GM04504 (cell line): ENCODE measurements at places on chromosomes 16 and 17.

DNA sequence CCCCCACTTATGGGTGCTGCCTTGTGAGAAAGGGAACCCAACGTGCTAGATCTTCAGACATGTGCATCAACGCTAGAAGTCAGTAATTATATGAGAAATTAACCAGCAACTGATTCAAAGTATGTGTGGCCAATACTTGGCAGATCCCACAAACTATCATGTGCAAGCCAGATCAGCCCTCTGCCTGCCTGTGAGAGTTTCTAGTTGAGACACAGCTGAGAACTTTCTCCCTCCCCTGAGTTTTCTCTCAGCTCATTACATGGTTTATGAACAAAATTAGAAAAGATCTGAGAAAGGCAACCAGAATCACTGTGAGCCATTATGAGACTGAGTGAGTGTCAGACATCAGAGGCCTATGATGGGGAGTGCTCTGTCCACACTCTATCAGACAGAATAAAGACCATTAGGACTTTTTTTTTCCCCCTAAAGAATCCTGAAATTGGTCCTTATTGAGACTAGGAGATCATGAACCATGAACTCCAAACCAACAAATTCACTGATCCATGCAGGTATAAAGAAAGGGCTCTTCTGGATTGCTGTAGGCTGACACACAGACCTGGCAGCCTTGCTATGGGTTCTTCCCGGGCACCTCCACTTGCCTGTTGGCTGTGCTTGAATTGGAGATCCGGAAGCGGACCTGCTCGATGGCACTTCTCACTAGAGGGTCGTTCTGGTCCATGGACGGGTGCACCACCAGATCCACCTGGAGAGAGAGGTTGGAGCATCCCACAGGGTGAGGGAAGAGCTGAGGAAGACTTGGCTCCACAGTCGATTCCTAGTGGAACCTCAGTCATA lies 51.5 kb downstream of the GTF3C1 start:
- DNase-seq = no peak

DNA sequence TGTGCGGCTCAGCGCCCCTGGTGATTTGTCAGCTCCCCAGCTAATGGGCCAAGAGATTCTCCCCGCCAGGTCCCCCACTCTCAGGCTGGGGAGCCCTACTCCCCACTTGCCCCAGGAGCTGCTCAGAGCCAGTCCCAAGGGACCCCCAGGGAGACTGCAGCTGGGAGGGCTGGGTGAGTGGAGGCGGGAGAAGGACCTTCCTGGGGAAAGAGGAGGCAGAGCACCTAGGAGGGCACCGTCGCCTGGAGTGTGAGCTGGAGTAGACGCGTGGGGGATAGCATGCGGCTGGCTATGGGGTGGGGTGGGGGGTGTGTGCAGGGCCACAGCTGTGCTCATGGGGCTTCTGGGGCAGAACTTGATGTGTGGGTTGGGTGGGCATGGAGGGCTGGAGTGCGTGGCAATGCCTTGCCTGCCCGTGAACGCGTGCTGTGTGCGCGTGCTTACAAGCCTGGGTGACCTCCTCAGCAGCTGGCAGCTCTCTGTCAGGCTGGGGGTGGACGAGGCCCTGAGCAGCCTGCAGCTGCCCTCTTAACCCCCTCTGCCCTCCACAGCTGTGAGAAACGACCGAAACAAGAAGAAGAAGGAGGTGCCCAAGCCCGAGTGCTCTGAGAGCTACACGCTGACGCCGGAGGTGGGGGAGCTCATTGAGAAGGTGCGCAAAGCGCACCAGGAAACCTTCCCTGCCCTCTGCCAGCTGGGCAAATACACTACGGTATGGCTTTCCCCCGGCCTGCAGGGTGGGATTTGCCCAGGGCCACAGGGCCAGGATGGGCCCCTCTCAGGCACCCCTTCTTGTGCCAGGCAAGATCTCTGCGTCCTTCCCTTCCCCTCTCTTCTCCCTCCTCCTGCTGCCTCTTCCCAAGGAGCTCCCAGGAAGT lies 12.9 kb downstream of the GJD3 start:
- DNase-seq = no peak

DNA sequence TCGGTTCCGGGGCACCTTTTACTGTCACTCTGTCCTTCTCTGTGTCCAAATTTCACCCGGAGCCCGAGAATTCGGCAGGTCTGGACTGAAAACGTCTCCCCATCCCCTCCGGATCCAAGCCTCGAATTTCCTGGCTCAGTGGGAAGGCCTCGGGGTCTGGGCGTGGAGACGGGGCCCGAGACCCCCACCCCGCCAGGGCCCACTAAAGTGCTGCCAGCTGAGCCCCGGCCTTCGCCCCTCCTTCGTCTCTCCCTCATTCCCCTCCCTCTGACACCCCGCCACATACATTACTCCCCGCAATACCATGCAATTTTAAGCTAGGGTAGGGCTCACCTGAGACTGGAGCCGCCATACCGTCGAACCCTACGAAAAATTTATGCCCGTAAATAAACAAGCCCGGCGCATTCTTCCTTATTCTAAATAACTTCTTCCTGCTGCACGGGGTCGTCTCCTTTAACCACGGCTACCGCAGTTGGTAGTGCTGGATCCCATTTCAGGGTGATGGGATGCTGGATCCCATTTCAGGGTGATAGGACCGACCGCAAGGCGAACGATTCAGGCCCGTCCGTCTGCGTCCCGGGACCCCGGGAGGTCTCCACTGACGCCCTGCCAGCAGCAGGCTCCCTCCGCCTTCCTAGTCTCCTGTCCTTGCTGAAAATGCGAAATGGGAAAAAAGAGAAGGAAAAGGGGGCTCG lies 4.4 kb upstream of the OR1F1 start:
- DNase-seq = no peak

DNA sequence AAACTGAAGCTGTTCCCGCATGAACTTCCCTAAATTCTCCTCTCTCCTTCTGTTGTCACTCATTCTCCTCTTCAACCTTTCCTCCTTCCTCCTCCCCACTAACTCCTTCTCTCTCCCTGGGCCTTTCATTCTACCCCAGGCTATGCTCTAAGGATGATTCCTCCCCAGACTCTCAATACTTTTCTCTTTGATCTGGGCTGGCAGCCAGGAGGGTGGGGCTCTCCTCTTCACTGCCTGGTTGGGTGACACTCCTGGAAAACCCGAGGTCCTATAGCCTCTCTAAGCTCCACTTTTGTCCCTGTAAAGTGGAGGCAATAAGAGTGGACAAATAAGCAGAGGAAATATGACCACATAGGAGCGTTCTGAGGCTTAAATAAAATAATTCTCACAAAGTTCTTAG lies 46.2 kb downstream of the HSD17B2 start:
- no peak for DNase-seq

- no peak for DNase-seq
These were observed 107.2 kb downstream of the PITPNC1 start for GRCh38 chr17:67484261-67484660.

GRCh38 chr16:1175566-1176279 lies 22.8 kb downstream of the CACNA1H start:
- DNase-seq = no peak

DNA sequence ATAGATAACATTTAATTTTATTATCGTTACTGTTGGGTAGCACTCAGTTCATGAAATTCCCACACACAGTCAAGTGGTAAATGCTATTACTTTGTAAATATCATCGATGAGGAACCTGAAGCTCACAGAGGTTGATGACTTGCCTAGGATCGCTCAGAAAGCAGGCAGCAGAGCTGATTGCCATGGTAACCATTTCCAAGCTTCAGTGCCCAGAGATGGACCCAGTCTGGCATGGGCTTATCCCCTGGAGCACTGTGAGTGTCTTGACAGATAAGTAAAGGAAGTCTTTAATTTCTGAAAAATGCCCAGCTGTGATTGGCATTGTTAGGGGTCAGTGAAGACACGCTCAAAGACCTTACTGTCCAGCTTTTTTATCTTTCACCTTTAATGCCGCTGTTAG lies 95.0 kb downstream of the PRKCB start:
- DNase-seq = no peak

GRCh38 chr17:35865412-35866340 lies 3.0 kb downstream of the HEATR9 start:
- peak; percentile 14 for DNase-seq

DNA sequence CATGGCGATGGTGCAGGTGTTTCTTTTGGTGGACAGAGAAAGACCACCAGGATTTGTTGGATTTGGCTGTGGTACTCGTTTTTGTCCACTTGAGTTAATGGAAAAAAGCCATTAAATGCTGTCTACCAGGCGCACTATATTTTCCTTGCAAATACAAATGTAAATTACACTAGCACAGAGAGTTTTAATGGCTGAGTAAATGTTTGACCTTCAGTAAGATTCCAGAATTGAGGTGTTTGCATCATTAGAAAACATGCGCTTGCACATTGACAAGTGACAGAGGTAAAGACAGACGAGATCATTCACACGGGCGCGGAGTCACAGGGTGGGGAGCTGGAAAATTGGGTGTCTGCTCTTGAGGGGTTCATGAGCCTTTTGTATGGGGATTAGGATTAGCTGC lies 53.5 kb upstream of the AKTIP start:
- no peak for DNase-seq

- no peak for DNase-seq
These were observed 234.8 kb downstream of the MAF start for GRCh38 chr16:79365702-79366101.

- DNase-seq = no peak
These were observed 10.9 kb upstream of the ARL2BP start for GRCh38 chr16:57233944-57234706.

DNA sequence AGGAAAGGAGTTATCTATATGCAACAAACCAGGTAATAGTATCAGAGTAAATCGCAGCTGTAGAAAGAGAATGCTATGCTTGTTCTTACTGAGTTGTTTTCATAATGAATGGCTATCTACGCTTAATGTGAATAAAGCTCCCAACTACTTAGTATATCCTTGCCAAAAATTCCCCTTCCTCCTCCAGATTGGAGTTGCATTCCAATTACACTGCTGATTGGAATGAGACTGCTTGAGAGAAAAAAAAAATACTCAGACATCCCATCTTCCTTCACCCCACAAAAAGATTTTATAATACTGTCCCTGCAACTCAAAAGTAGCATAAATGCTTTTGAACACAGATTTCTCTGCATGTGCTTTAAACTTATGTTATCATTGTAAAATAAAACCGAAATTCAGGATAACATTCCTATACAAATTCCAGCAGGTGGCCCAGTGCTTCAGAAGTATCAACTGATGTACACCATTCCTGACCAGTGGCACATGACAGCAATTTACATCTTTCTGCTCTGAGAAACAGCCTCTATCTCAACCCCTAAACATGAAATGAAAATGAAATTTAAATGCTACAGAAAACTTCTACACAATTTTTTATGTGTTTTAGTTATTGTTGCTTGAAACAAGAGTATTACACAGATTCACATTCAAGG lies 47.0 kb downstream of the SMURF2 start:
- DNase-seq = no peak

- DNase-seq = no peak
These were observed 806 bp downstream of the RAD51C start for GRCh38 chr17:58693208-58693607.

DNA sequence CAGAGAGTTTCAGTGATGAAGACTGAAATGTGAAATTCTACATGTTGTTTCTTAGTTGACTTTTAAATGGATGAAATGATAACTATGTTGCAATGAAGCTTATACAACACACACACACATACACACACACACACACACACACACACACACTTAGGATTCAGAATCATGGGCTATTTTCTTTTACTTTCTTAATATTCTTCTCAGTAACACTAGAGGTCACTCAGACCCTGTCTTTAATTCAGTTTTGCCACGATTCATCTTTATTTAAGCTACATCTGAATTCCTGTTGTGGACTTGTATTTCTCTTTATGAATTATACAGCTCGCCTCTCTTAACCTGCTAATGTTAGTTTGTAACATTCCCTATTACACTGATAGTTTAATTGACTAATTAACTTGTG lies 109.6 kb upstream of the GOT2 start:
- peak; percentile 6 for DNase-seq

DNA sequence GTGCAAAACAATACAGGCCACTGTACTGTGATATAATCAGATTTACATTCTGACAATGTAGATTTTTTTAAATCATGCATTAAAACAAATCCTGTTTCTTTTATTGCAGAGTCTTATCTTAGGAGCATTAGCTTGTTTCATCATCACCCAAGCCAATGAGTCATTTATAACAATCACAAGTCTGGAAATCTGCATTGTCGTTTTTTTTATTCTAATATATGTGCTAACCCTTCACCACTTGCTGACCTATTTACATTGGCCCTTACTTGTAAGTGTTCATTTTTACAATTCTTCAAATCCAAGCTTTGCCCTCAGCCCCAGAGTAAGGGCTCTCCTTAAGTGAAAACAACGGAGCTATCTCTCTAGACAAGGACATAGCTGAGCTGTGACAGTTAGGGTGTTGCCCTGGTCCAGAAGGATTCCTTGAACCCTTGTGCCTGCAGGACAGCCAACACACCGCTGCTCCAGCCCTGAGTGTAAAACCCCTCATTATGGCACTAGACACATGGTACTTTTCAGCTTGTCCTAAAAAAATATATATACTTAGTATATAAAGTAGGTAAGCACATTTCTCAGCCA lies 3.7 kb downstream of the CMTM1 start:
- no peak for DNase-seq

DNA sequence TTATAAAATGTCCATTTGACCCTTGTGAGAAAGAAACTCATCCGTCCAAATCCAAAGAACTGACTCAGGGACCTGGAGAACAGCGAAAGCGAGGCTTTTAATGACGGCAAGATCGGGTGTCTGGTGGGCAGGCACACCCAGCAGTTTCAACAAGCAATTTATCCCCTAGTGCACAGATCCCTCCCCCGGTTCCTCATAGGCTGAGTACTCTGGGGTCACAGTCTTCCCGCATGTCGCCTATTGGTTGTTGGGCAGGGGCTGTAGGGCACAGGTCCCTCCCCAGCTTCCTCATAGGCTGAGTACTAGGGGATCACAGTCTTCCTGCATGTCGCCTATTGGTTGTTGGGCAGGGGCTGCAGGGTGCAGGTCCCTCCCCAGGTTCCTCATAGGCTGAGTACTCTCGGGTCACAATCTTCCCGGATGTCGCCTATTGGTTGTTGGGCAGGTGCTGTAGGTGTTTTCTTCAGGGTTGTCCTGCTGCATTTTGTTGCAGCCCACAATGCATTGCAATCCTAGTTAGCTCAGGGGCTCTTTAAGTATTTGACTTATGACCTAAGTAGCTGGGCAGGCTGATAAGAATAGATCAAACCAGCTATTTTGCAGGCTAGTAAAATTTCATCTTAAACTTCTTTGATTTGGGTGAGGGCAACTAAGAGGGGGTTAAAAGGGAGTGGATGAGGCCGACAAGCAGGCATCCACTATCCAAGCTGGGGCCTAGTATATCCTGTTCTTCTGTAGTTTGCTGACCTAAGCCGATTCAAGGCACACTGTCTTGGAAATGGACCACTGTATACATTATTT lies 3.6 kb upstream of the UTS2R start:
- DNase-seq = no peak

GRCh38 chr16:81431554-81432353 lies 12.9 kb upstream of the CMIP start:
- DNase-seq = peak; percentile 44

- DNase-seq = peak; percentile 55
These were observed 37.9 kb downstream of the SOX8 start for GRCh38 chr16:1019231-1020090.

DNA sequence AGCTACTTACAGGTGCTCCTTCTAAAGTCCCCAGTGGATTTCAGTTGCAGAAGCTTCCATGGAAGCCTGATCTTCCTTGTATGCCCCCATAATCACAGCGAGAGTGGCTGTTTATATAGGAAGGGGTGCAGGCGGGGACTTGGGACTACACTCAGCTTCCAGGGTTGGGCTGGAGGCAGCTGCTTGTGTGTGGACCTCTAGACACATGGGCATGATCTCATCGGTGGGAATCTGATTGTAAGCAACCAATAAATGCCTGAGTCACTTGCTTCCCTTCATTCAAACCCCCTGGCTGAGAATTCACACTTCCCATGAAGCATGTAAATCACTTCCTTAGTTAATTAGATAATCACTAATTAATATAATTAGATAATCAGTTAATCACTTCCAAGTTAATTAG lies 1.0 kb upstream of the KRT20 start:
- DNase-seq = no peak
